ENCODE measurements at places on chromosomes 12 and 14.

GRCh38 chr12:65656156-65656882 is 168.0 kb upstream of the HMGA2 start:
- no peak for DNase-seq

DNA sequence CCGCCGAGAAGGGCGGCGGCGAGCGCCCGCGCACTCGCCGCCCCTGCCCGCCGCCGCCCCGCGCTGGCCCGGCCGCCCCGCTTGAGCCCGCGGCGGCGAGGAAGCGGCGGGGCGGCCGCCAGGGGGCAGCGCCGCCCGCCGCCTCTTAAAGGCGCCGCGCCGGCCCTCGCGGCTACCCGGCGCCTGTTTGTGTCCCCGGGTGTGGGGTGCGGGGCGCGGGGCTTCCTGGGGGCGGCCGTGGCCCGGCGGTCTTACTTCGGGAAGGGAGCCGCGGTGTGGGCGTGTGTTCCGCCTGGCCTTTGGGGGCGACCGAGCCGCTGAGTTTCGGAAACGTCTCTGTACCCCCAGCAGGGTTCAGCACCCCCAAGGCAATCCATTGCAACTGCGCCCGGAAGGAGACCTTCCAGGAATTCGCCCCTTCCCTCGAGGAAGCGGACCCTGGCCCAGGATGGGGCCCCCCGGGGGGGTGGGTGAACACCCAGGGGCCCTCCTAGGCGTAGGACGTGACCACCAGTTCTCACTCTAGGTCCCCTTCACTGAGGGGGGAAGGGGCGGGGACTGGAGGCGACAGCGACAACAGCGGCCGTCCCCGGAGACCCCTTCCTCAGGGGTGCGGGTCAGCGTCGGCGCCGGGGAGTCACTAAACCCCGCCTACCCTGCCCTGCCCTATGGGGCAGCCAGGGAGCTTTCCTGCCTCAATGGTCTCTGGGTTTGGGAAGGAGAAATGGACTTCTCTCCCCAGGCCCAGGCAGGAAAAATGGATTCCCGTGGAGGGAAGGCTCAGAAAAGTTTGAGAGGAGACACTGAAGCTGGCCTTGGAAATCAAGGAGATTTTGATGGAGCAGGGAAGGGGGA is at the start of gene ITPK1:
Gene ITPK1 (minus strand): TSS at position 105 of the 855 bp plus-strand sequence. CDS start 762 bp downstream, outside the sequence.
- DNase-seq: no peak

- DNase-seq: no peak
Observed at GRCh38 chr12:40105265-40105514, 691 bp downstream of the SLC2A13 start.

DNA sequence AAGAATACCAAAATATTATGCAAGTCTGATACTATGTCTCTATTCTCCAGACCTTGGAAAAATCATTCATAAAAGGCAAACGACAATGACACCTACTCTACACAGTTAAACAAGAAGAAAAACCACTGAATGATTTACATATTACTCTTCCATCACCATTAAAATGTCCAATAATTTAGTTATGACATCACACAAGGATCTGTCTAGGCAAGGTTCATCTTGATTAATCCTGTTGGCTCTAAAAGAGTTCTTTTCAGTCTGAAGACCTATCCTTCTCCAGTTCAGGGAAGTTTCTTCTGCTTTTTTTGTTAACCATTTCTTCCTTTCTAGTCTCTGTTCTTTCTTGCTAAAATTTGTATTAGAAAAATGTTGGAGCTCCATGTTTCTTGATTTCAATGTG is 64.0 kb downstream of the OSBPL8 start:
- no peak for DNase-seq

DNA sequence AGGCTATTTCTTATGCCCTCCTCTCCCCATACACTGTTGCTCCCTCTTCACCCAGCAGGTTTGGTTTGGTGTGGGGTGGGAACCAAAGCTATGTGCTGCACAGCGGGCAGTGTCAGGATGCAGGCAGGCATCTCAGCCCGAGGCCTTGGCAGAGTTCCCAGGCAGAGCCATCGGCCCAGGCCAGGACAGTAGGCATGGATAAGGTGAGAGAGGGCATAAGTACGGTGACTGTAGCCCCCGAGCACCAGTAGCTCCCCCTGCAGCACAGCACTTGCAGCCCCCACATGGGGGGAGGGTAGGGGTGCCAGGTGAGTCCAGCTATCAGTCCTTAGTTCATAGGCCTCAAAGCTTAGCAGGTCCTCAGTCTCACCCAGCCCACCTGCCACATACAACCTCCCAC is 7.2 kb downstream of the KLHL33 start:
- no peak for DNase-seq
